ENCODE measurements at places on chromosomes 16 and 17. TPM values are rescaled to one million over a fixed set of nuclear protein-coding genes. Genes with fewer than 3 reads are reported as not detected.

DNA sequence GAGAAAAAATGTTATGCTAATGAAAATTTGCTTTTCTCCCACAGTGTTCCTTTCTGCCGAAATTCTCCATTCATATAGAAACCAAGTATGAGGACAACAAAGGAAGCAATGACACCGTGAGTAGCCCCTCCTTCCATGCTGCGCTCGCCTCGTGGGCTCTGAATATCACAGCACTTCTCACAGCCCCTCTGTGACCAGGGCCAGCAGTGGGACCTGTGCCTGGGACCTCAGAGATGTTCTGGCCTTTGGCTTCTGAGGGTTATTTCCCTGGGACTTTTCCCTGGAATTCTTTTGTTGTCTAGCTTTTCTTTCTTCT is 139.6 kb upstream of the NOL11 start:
- no peak for DNase-seq

DNA sequence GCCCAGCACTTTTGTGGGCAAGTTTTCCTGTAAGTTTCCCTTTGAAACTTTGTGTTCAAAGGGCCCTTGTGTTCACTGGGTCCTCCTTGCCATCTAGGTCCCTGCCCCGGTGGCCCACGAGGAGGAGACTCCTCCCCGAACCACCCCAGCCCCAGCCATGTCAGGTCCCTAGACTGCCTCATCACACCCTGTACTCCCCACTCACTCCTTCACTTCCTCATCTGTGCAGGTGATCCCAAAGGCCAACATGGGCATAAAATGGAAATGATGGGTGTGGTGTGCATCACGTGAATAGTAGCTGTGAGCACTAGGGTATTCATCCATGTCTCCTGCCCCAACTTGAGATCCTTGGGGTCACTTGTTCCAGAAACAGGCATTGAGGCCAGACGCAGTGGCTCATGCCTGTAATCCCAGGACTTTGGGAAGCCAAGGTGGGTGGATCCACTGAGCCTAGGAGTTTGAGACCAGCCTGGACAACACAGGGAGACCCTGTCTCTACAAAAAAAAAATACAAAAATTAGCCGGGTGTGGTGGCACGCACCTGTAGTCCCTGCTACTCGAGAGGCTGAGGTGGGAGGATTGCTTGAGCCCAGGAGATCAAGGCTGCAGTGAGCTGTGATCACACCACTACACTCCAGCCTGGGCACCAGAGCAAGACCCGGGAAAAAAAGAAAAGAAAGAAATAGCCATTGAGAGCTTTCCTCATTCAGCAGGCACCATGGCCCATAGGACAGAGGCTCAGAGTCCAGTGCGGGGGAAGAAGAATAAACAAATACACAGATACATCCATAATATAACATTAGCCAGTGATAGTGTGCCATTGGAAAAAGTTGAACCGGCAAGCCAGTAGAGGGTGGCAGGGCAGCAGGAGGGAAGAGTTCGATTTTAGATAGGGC is 74.5 kb downstream of the KATNIP start:
- DNase-seq: no peak

DNA sequence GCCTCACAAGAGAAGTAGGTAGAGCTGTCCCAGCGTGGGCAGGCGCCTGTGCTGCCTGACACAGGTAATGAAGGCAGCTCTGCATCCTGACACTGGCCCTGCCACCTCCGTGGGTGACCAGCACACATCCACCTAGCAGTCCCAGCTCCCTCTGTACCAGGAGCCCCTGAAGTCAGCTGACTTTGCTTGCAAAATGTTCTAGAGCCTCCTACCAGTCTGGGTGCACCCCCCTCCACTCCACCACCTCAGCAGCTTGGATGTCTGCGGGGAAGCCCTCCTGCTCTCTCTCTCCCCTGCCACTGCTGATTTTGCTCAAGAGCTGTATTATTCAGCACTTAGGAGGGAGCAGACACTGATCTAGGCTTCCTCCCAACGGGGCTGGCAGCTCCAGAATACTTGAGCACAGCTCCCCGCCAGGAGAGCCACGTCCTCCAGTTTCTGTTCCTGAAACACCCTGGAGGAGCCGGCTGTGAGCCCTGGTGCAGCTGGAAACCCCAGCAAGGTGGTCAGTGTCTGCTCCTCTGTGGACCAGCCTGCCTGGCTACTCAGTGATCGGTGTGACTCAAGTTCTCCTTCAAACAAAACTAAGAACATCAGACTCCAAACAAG is 1.0 kb downstream of the RNF166 start:
- no peak for DNase-seq

DNA sequence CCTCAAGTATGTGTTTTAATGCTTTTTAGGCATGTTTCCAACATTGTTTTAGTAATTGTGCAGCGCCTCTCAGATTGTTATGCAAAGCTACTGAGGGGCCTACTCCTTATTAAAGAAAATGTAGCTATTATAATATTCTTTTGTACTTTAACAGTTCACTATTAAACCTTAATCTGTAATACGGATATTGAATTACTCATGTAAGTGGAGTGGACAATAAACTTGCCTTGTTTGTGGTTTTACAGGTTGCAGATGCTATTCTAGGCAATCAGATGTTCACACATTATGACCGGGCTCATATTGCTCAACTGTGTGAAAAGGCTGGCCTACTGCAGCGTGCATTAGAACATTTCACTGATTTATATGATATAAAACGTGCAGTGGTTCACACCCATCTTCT is 41.0 kb downstream of the PTRH2 start:
- DNase-seq: no peak

- no peak for DNase-seq
These were observed 54.6 kb upstream of the CORO6 start for GRCh38 chr17:29677221-29677791.

DNA sequence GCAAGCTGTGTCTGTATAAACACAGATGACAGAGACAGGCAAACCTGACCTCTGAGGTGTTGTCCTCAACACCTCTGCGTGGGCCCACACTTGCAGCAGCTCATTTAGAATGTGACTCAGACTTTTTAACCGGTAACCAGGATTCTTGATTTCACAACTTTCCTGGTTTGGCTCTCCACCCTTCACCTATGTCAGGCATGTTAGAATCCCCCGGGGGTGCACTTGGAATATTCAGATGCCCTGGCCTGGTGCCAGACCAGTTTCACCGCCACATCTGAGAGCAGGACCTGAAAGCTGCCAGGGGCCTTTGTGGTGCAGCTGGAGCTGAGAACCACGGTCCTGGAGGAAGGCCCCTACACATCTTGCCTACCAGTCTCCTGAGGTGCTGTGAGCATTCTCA is 4.8 kb downstream of the DHODH start:
- DNase-seq: no peak

- no peak for DNase-seq
These were observed 41.4 kb downstream of the MIS12 start for GRCh38 chr17:5527601-5528250.

GRCh38 chr16:48629531-48629930 is 19.6 kb upstream of the N4BP1 start:
- no peak for DNase-seq

DNA sequence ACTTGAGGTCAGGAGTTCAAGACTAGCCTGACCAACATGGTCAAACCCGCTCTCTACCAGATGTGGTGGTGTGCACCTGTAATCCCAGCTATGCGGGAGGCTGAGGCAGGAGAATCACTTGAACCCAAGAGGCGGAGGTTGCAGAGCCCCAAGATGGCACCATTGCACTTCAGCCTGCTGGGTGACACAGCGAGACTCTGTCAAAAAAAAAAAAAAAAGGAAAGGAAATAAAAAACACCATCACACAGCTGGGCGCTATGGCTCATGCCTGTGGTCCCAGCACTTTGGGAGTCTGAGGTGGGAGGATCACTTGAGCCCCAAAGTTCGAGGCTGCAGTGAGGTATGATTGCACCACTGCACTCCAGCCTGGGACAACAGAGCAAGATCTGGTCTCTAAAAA is 13.3 kb upstream of the SBK1 start:
- no peak for DNase-seq

DNA sequence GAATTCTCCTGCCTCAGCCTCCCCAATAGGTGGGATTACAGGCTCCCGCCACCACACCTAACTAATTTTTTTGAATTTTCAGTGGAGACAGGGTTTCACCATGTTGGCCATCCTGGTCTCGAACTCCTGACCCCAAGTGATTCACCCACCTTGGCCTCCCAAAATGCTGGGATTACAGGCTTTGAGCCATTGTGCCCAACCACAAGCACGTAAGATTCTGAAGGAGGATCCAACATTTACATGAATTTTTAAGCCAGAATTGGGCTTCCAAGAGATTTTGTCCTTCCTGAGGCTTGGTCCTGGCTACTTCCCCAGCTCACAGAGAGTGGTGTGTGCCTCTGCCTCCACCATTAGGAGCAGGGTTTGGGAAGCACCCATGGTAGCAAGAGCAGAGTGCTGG is 11.1 kb downstream of the G6PC3 start:
- no peak for DNase-seq

- no peak for DNase-seq
These were observed 112.5 kb upstream of the KCNJ16 start for GRCh38 chr17:69962436-69962995.

- no peak for DNase-seq
These were observed 213.8 kb upstream of the RPL38 start for GRCh38 chr17:73989671-73990070.

TBC1D3 gene
- not detected for total RNA-seq

TBC1D3C gene
- not detected for total RNA-seq

FGF11 gene
- 18.2 TPM for total RNA-seq

ATXN7L3 gene
- total RNA-seq: 66.0 TPM

NUFIP2 gene
- 57.2 TPM for total RNA-seq

CHST6 gene
- 0.94 TPM for total RNA-seq

Measured in occipital lobe (tissue), 3 donors.